ENCODE measurements at places on chromosomes 11 and 22.

DNA sequence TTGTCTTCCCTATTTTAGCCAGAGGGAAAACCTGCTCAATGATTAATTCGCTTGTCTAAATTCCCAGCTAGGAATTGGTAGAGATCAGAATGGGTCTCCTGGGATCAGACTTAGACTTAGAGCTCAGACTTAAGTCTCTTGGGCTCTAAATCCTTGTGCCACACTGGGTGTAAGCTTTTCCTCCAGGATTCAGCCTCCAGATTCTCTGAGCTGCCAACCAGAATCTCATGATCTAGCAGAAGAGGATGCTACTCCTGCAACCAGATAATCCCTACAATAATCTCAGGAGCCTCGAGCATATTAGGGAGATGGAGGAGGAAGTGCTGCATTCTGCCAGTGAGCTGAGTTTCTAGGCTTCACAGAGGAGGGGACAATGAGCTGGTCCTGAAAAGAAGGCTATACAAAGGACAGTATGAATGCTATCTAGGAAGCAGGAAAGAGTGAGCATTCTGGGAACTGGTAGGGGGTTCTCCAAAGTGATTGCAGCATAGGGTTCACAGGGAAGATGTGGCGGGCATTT, 211.6 kb upstream of the SESN3 start:
- no peak for DNase-seq

GRCh38 chr11:116117331-116118137, 613.3 kb upstream of the CADM1 start:
- DNase-seq = no peak

DNA sequence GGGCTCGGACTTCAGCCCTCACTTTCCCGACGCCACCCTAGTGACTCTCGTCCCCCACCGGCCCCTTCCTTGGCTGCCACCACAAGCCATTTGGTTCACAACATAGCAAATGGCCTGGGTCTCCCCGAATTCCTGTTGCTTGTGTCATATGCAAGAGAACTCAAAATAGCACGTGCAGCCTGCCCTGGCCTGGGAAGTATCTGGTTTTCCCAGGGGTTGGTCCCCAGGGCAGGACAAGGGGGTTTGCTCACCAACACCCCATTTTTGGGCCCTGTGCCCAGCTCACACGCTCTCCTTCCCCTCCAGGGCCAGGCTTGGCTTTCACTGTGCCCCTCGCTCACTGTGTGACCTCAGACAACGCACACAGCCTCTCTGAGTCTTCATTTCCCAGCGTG, 12.8 kb upstream of the TPCN2 start:
- no peak for DNase-seq

- DNase-seq = no peak
Observed at GRCh38 chr22:43317239-43317638, 25.9 kb downstream of the SCUBE1 start.

- DNase-seq = no peak
Observed at GRCh38 chr11:92625894-92626293, 343.6 kb upstream of the MTNR1B start.

- DNase-seq = no peak
Observed at GRCh38 chr11:8261921-8262551, 1.6 kb downstream of the LMO1 start.

DNA sequence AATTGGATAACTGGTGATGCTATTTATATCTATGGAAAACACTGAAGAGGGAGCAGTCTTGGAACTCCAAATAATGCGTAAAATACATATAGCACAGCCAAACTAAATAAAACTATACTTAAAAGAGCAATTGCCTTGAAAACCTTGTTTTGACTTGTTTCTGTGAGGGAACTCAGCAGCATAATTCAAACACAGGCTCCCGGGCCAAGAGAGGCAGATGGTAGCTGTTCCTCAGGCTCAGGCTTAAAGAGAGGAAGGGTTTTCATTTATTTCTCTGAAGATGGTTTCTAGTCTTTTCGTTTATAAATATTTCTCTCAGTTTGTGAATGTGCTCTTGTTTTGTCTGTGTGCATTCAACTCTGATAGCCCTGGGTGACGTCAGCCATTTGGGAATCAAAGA, 82.4 kb downstream of the FANCF start:
- DNase-seq = no peak

DNA sequence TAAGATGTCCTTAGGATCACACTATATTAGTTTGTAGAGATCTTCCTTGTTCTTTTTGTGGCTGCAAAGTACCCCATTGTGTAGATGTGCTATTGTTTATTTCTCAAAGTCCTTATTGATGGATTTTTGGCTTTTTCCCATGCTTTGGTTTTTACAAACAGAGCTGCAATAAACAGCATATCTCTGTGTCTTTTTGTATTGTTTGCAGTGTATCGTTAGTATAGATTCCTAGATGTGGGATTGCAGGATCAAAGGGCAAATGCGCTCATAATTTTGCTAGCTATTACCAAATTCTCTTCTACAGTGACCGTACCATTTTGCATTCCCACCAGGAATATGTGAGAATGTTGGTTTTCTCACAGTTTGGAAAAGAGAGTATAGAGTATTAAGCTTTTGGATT, 27.5 kb upstream of the FTH1 start:
- DNase-seq = no peak

DNA sequence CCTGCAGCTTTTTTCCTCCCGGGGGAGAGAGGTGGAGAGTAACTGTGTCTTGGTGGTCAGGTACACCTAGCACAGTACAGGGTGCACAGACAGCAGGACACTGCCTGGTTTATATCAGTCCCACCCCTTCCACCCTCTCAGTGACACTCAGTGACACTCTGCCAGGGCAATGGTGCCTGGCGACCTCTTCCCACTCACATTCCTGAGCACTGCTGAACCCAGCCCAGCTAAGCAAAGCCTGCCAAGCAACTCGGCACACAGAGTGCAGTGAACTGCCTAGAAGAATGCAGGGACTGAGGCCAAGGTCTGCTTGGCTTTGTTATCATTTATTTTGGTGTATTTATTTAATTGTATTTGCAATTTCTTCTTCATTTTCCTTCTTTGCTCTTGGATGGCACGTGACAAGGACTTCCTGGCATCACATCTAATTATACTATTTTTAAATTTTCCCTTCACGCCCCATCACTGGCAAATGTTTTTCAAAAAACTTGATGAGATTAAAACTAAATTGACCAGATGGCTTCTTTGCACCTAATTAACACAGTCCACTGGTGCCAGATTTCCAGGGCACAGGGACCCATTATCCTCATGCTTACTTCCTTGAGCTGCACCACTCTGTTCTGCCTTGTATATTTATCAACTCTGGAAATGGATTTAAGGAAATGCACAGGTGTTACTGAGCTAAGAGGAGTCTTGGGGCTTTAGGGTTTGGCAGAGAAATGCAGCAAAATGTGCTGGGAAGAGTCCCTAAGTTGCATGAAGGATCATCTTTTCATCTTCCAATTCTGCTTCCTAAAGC, 205.6 kb downstream of the ADAMTS15 start:
- no peak for DNase-seq

DNA sequence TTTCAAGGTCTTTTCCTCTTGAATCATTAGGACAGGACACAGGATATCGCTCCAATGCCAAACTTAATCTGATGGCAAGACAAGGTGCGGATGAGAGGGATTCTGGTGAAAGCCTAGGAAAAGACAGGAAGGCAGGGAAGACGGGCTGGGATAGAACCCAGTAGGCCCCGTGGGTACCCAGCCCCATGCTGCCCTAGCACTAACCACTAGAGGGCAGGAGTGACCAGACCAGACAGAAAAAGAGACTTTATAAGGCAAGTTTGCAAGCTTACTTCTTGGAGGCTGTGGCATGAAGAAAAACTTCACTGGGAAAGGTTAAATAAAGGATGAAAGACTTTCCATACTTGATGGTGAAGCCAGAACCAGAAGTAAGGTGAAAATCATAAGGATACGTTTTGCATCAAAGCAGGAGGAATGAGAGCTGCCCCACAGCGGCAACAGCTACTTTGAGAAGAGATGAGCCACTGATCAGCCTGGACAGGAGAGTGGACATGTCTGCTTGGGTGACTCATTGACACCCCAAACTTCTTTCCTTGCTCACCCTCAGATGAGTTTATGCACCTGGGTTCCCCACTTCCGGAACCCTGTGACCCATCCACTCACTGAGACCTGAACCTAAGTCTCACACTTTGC, 39.8 kb downstream of the SYN3 start:
- DNase-seq = no peak

GRCh38 chr11:72736452-72737069, 15.6 kb downstream of the ARAP1 start:
- peak; percentile 98 for DNase-seq

- DNase-seq = no peak
Observed at GRCh38 chr11:111400595-111400994, 21.5 kb upstream of the POU2AF1 start.

DNA sequence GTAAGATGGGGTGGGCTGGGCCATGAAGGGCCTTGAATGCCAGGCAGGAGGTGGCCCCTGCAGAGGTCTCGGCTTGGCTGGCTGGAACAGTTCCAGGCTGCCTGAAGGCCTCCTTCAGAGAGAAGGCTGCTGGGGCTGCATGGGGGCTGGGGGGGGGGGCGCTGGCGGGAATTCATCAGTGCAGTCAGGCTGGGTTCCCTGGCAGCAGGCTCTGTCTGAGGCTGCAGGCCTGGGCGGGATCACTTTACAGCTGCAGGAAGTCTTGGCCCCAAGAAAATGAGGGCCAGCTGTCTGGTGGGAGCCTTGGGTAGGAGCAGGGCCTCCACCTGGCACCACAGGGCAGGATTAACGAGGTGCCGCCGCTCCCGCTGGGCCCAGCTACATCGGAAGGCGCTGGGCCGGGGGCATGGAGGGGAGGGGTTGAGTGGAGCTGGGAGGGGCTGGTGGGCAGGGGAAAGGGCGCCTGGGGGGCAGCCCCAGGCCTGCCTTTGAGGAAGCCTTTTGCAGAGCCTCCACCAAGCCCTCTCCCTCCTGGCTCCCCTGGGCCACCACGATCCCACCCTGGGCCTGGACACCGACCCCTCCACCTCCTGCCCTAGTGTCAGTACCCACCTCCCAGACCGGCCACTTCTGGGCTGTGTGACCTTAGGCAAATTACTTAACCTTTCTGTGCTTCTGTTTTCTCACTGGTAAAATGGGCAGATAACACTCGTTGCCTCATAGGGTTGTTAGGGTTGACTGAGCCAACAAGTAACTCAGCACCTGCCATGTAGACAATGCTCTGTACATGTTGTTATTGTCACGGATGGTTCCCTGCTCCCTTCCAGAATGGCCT, 31.0 kb upstream of the HMOX1 start:
- DNase-seq = no peak

GRCh38 chr11:133515107-133515506, 17.2 kb downstream of the OPCML start:
- no peak for DNase-seq

DNA sequence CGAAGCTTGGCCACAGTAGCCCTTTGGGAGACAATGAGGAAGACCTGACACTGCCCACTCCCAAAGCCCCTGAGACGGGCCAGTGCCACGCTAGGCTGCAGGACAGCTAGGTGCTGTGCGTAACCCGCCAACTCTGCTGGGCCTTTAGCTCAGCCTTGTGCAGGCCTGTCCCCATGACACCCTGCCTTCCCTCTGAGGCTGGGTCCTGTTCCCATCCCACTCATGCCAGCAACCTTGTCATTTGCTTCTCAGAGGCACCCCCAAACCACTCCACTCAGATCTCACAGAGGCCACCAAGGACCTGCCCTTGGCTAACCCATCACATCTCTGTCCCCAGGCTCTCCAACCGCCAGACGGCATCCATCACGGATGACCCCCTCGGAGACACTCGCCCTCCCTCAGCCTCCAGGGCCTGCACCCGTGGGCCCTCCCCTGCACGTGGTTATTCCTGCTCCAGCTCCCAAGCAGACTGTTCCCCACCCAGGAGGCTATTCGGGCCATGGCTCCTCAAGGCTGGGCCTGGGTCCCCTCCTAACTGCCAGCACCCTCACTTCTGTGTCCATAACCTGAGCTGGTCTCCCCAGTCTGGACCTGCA, 11.1 kb downstream of the CELSR1 start:
- DNase-seq = no peak

- no peak for DNase-seq
Observed at GRCh38 chr11:116792144-116792868, 627 bp upstream of the APOA5 start.

GRCh38 chr11:109433753-109434256, 11.8 kb downstream of the C11orf87 start:
- no peak for DNase-seq

DNA sequence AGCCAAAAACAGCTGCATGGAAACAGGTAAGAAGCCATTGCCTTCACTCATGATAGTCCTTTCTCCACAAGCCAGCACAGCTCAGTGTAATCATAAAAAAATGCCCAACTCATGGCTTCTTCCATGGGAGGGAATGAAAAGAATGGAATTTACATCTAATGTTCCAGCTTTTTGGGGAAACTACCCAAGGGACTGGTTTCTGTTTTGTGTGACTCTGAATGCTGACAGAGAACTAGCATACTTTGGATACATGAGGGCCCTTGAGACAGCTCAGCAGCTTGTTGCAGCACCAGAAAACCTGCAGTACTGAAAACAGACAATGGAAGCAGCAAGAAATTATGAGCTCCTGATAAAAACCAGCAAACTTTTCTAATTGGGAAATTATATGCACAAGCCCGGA, 24.2 kb upstream of the HORMAD2 start:
- no peak for DNase-seq

- DNase-seq = peak; percentile 87
Observed at GRCh38 chr11:43920598-43921419, 21.6 kb upstream of the C11orf96 start.

DNA sequence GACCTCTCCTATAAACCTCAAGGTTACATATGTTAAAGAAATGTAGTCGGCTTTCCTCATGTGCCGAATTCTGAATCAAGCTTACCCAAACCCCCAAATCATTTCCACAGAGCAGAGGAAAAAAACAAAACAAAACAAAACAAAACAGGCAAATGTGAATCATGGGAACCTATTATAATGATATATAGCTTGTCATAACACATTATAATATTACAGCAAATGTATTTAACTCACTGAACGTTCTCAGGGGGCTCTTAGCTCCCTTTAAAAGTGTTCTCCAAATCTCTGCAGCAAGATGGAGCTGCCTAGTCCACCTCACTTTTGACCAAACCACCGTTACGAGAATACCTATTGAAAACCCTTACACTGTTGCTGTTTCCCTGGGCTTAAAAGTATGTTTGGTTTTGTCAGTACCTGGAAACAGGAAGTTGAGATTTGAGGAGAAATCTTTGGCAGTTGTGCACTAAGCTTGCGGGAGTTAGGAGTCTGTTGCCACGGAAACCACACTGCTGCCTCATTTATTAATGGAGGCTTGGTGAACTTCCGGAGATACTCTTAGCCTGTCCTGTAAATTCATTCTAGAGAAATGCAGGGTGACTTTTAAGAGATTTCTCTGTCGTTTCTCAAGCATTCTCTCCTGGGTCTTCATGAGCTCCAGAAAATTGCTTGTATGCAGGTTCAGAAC, 167.0 kb upstream of the RASSF10 start:
- no peak for DNase-seq

- DNase-seq = peak; percentile 90
Observed at GRCh38 chr11:65575568-65576231, at the start of gene EHBP1L1. EHBP1L1 (plus strand) TSS chr11:65576053; CDS start chr11:65576303, 250 bp downstream.

GRCh38 chr22:35526333-35526979, 14.2 kb upstream of the RASD2 start:
- DNase-seq = no peak

All from inflammatory macrophage (primary cell).